GM23248 (cell line): ENCODE measurements at places on chromosomes 4 and X. TPM values are rescaled to one million over a fixed set of nuclear protein-coding genes. Genes with fewer than 3 reads are reported as not detected.

The FREM3 gene
- not detected in 2 replicates for polyA plus RNA-seq

The MEPE gene
- not detected in 2 replicates for polyA plus RNA-seq

DNA sequence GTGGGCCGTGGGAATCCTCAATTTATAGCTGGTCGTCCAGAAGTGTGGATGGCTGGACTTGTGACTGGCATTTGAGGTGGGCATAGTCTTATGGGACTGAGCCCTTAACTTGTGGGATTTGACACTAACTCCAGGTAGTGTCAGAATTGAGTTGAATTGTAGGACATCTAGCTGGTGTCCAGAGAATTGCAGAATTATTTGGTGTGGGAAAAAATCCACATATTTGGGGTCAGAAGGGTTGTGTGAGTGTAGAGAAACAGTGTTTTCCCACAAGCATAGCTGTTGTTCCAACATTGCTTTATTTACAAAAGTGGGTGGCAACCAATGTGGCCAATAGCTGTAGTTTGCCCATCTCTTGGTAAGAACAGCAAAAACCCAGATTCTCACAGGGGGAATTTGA, 91.3 kb downstream of the MOSPD2 start:
- peak; percentile 40 for DNase-seq

DNA sequence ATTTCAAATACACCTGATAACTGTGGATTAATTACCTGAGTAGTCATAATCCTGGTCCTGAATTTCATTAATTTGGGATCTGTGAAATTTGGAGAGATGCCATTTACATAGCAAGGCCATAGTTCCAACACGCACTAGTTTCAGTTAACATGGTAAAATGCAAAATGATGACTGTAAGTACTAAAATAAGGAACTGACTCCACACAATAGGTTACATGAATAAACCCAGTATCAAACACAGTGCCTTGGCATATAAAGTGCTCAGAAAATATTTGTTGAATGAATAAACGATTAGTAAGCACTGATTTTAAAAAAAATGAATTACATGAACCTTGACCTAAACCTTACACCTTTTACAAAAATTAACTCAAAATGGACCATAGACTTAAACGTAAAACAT, 9.0 kb downstream of the FBXO8 start:
- peak; percentile 8 for DNase-seq

- DNase-seq: no peak
Observed at GRCh38 chrX:37542791-37543190, 28.7 kb upstream of the LANCL3 start.

DNA sequence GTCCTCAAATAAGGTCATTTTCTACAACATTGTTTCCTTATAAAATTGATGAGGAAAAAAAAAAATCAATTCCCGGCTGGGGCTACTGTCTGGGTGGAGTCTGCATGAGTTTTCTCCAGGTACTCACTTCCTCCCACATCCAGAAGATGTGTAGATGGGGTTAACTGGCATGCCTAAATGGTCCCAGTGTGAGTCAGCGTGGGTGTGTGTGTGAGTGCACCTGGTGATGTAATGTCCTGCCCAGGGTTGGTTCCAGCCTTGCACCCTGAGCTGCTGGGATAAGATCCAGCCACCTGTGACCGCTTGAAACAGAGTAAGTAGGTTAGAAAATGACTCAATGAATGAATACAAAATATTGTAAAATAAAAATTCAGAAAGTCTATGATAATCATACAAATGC, 11.1 kb downstream of the USP26 start:
- DNase-seq: no peak

The SUPT20HL1 gene
- polyA plus RNA-seq: not detected in 2 replicates

- peak; percentile 78 for DNase-seq
Observed at GRCh38 chr4:24794480-24794879, 893 bp upstream of the SOD3 start.

The SLC10A4 gene
- polyA plus RNA-seq: not detected in 2 replicates

The H2BW2 gene
- polyA plus RNA-seq: not detected in 2 replicates

- DNase-seq: no peak
Observed at GRCh38 chr4:5942947-5943346, 50.1 kb upstream of the CRMP1 start.

- peak; percentile 40 for DNase-seq
Observed at GRCh38 chrX:65697915-65698796, 30.7 kb downstream of the MSN start.

- DNase-seq: peak; percentile 97
Observed at GRCh38 chr4:53861856-53862610, 202.4 kb downstream of the CHIC2 start.

DNA sequence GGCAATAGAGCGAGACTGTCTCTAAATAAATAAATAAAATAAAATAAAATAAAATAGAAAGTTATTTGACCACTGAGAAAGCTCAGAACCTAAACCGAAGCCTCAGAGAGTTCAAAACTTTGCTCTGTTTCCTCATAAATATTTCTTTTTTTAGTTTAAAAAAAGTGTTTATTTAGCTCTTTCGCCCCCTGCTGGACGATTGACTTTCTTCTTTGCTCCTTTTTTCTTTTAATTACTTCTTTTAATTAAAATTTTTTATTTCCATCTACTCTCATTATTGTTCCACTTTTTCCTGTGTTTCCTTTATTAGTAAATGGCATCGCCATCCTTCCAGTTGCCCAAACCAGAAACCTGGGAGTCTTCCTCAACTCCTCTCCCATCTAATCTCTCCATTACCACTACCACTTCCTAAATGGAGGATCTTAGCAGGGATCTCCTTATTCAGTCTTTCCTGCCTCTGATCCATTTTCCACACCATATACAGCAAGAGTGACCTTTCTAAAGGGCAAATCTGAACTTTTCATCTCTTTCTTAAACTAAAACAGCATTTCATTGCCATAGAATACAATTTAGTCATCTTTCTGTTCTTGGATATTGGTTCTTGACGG, 728 bp upstream of the IL13RA2 start:
- peak; percentile 33 for DNase-seq

- no peak for DNase-seq
Observed at GRCh38 chr4:150896497-150896896, 118.6 kb downstream of the LRBA start.

GRCh38 chrX:64187762-64188150, 17.8 kb downstream of the AMER1 start:
- DNase-seq: no peak

The SSX3 gene
- polyA plus RNA-seq: not detected in 2 replicates

DNA sequence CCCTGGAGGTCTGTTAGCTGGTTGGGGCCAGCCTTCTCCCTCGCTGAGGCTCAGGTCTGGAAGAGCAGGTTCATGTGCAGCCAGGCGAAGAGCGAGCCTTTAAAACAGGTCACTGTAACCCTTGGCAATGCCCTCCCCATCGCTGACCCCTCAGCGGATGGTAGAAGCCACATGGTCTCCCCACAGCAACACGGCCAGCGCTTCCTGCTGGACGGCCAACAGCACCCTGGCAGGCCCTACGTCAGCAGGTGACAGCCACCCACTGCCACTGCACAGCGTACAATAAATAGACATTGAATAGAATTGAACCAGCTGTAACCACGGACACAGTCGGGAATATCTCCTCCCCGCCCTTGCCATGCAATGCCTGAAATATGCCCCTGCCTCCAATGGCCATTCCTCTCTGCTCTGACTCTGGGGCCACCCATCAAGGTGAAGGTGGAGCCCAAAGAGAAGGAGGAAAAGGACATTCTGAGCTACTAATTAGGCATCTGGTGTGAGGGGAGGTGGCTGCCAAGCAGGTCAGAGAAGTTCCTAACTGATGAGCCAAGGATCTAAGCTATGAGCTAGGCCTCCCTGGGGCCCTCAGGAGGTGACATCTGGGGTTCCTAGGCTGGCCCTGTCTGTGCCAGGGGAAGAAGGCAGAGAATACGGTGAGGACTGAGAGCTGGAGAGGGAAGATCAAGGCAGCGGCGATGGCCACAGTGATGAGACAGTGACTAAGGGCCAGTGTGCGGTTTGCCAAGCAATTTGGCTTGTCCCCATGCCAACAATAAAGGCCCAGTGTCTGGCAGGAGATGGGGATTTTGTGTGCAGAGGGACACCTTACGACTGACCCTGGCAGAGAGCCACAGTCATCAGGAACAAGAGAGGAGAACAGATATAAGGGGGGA, 202.3 kb downstream of the BCOR start:
- DNase-seq: peak; percentile 24

DNA sequence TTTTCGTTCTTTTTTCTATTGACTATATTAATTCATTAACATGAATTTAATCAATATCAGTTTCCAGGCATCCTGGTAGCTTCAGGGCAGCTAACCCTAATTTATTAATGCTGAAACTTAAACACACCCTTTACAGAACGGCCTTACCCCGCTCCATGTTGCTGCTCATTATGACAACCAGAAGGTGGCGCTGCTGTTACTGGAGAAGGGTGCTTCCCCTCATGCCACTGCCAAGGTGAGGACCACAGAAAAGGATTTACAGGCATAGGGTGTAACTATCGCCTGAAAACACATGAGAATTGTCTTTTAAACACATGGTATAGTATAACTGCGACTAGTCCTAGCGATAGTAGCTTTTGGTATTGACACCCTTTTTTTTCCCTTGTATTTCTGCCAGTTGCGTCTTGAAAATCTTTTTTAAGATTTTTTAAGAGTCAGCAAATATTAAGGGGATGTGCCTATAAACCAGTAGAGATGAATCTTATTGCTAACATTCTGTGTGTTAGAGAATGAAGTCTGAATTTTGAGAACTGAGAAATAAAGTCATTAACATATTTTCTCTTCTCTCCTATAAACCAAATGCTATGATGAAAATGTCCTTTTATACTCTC, 229.0 kb downstream of the ANK2 start:
- DNase-seq: peak; percentile 86

DNA sequence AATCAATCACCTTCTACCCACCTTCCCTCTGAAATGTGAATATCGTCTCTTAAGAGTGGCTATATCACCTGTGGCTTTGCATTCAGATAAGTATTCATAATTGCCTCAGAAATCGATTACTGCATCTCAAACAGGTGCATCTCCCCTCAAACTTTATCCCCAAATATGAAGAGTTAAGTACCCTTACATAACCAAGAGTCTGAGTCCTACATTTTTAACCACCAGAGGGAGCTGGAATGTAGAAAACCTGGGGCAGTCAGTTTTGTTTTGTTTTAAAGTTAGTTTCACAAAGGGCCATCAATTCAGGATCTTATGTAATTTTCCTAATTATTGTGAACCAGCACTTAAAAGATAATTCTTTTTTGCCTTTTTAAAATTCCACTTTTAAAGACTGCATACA, 5.7 kb downstream of the TCEANC start:
- peak; percentile 67 for DNase-seq

DNA sequence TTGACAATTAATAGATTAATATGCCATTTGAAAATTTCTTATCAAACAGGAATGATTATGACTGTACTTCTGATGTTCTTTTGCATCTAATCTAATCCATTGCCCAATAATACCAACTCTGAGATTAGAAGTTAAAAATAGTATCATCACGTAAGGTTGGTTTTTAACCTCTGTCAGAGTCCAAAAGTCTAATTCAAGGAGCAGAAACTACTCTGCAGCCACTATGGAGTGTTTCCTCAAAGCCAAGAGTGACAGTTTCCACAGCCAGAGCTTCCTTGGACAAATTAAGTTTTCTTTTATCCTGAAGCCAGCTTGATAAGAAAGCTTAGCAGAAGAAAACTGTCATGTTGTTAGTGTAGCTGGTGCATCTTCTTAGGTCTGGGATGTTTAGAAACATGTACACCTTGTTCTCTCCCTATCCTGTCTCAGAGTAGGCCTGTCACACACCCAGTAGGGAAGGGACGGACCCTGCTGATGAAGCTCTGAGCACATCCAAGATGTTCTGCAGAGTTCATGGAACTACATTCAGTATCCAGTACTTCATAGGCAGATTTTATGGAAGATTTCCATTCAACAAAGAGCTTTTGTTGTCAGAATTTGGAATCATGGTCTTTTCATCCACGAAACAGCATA, 20.4 kb upstream of the PI4K2B start:
- no peak for DNase-seq

DNA sequence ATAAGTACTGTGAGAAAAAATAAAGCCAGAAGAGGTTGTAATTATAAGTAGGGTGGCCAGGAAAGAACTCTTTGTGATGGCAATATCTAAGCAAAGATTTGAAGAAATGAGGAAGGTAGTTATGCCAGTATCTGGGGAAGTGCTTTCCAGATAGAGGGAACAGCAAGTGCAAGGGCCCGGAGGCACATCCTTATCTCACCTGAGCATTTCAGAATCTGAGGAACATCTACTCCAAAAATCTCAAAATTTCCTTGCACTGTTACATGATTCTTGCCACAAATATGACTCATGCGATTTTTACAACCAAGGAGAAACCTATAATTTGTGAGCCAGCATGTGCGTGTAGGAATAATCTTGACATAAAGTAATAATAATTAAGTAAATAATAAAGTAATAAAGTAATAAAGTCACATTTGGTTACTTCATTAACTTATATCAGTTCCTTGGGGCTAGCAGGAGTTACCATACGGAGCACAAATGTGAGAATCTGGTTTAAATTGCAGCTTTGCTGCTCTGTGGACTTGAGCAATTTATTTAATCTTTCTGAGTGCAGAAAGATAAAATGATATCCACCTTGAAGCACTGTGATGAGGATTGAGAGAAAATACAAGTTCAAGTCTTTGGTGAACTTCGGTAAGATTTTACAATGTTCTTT, 105.1 kb upstream of the SLC34A2 start:
- no peak for DNase-seq

DNA sequence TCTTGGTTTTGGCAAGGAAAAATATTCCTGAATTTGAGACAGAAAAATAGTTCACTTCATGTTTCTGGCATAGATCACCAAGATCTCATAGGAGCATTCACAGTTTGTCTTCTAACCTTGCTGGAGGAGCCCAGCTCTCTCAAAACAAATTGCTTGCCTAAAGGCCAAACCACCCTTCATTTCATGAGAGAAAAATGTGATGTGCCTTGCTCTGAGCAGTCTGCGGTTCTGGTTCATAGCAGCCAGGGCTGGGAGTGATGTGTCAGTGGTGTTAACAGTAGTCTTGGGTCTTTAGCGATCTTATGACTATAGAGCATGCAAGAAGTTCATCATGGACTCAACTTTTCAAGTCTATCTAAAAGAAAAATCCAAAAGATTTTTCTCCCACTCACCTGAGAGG, 183.3 kb downstream of the DCLK2 start:
- DNase-seq: no peak

The CXCL11 gene
- polyA plus RNA-seq: not detected in 2 replicates

DNA sequence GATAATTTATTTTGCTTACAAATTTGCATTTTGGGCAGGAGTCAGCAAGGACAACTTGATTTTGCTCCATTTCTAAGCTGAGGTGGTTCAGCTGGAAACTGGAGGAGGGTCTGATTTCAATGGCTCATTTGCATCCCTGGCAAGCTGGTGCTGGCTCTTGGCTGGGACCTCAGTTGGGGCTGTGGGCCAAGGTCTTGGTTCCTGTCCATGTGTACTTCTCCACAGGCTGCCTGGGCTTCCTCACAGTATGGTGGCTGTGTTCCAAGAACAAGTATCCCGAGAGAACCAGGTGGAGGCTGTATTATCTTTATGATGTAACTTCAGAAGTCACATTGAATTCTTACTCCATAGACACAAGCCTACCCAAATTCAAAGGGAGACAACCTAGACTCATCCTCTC, 77.0 kb upstream of the STX18 start:
- no peak for DNase-seq

- no peak for DNase-seq
Observed at GRCh38 chr4:6123116-6123515, 77.2 kb downstream of the JAKMIP1 start.

GRCh38 chr4:167111622-167112021, 122.7 kb downstream of the SPOCK3 start:
- DNase-seq: no peak
